ENCODE measurements at places on chromosomes 12 and 14. TPM values are rescaled to one million over a fixed set of nuclear protein-coding genes. Genes with fewer than 3 reads are reported as not detected.

GRCh38 chr12:13956060-13956590 is 25.3 kb downstream of the GRIN2B start:
- DNase-seq: no peak

DNA sequence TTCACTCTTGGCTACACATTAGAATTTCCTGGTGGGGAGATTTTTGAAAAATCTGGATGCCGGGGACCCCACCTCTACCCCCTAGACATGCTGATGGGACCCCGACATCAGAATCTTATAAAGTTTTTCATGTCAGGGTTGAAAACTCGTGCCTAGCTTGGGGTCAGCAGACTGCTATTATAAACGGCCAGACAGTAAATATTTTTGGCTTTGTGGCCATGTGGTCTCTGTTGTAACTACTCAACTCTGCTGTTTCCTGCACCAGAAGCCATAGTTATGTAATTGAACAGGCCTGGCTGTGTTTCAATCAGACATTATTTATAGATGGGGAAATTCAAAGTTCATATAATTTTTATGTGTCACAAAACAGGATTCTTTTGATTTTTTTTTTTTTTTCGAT is 41.6 kb downstream of the ACACB start:
- DNase-seq: no peak

GRCh38 chr14:59679872-59680271 is 103.3 kb upstream of the CCDC175 start:
- DNase-seq: no peak

KCNJ8 gene
- 1.4 TPM for total RNA-seq

OASL gene
- total RNA-seq: not detected

- DNase-seq: no peak
These were observed 8.9 kb upstream of the CLEC6A start for GRCh38 chr12:8446642-8447547.

DNA sequence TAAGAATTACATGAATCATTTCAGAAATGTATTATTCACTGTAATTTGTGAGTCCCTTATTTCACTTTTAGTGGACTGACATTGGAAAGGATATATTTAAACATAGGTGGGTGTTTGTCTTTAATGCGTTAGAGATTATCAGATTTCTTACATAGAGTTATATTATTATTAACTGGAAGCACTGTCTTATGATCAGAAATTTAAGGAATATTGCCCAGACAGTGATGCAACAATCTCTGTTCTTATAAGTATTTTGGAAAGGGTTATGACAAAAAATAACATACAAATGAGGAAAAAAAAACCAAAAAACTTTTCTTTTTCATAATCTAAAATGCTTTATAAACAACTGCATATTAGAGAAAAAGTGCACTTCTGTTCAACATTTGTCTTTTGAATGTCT is 836.6 kb downstream of the SLC6A15 start:
- DNase-seq: no peak

SLC16A7 gene
- 4.3 TPM for total RNA-seq

DNA sequence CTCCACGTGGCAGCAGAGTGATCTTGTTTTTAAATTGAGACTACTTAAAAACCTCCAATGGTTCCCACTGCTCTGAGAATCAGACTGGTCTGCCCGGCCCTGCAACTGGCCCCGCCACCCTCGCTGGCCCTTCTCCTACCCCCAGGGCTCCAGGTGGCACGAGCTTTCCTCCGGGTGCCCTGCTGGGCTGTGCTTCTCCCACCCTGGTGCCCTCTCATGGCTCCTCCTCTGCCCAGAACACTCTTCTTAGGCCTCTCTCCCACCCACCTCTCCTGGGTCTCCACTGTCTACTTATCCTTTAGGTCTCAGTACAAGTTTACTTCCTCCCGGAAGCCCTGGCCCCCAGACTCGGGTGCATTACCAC is 26.5 kb downstream of the CCDC92 start:
- no peak for DNase-seq

GRCh38 chr14:85165094-85165493 is 364.9 kb upstream of the FLRT2 start:
- DNase-seq: no peak

DNA sequence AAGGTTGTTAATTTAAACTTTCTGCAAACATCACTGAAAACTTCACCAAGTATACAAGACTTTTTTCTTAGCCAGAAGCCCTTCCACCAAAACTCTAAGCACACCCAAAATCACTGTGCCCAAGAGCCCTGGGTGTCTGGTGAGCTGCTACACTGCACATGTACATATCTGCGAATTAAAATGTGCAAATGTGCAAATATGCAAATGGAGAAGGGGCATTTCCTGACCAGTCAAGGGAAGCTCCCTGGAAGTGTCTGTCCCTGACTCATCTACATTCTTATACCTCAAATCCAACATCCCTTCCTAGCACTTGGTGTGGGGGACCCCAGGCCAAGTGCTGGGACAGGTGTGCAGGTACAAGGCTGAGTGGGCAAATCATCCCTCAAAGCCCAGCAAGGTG is 123.7 kb downstream of the PCNX1 start:
- DNase-seq: no peak
